Heart left ventricle (tissue), 16 donors: ENCODE measurements at places on chromosomes 4 and X. TPM values are rescaled to one million over a fixed set of nuclear protein-coding genes. Genes with fewer than 3 reads are reported as not detected.

GRID2 gene
- not detected for polyA plus RNA-seq

PNMA6F gene
- polyA plus RNA-seq = not detected

SLC6A14 gene
- polyA plus RNA-seq = not detected

LIMCH1 gene
- polyA plus RNA-seq = 50.9 TPM

TEX13C gene
- polyA plus RNA-seq = not detected

GPRASP2 gene
- polyA plus RNA-seq = 4.3 TPM

KLHL34 gene
- 3.4 TPM for polyA plus RNA-seq

DGKK gene
- not detected for polyA plus RNA-seq

DNA sequence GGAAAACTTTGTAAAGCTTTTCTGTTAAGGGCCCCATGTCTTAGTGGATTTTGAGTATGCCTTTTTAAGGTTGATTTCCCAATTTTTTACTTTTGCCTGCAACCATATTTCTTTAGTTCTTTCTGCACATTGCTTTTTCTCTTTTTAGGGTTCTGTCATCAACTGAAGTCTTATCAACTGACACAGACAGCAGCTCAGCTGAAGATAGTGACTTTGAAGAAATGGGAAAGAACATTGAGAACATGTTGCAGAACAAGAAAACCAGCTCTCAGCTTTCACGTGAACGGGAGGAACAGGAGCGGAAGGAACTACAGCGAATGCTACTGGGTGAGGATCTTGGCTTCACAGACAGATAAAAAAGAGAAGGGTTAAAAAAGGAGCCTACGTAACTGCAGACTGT is 27.8 kb downstream of the TAF1 start:
- H3K27ac ChIP-seq = no peak overlapping the region
- H3K4me1 ChIP-seq = no peaks in the 10 kb centered on the region
- H3K27me3 ChIP-seq = no peaks in the 10 kb centered on the region
- H3K4me3 ChIP-seq = no peak overlapping the region

DNA sequence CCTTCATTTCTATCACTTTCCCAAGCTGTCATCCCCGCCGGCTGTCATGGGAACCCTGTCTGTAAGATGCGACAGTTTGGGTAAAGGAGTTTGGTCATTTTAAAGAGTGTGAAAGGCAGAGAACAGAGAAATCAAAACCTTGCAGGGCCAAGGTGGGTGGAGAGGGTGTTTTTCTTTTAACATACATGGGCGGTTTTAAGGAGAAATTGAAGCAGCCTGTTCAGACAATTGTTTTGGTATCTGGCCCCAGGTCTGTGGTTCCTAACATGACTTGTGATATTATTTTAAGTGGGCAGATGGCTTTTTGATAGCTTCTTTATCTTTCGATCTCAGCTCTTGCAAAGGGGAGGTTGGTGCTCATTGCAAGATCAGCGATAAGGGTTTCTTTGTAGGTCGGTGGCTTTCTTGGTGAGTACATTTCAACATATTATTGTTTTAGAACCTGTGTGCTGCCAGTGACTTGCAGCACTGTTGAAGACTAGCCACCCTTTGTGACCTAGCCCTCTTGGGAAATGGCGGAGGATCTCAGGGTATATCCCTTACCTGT is 3.7 kb downstream of the PPP1R3F start:
- H3K4me3 ChIP-seq = no peak overlapping the region
- no peaks in the 10 kb centered on the region for H3K27me3 ChIP-seq
- H3K4me1 ChIP-seq = no peaks in the 10 kb centered on the region
- H3K27ac ChIP-seq = no peak overlapping the region
- DNase-seq = no peak
- H3K36me3 ChIP-seq = no peaks in the 10 kb centered on the region

DNA sequence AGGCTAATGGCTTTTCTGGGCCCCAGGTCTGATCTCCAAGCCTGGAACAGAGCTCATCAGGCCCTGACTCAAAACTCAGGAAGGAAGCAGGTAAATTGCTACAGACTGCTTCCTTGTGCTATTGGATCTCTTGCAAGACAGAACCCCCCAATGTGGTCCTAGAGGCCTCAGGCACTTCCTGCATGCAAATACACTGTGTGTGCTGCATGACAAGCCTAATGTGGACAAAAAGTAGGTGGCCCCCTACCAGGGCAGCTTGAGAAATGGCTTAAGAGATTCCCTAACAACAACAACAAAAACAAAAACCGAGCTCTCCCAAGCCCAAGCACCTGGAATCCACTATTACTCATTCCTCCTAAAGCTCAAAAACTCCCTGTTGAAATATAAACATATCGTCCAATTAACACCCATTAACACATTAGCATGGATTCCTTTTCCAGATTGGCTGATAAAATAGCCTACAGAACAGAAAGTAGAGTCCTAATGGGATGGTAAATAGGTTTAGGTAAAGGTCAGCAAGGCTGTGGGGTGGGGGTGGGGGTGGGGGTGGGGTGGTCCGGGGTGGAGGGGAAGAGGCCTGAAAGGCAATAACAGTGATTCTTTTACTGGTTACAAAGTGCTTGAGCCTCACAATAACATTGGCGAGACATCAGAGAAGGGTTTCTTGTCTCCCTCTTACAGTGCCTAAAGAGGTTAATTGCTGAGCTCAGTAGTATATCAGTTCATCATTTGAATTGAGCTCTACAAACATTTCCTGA is 24.1 kb upstream of the FGF16 start:
- no peaks in the 10 kb centered on the region for H3K27me3 ChIP-seq
- no peak overlapping the region for H3K27ac ChIP-seq
- no peak overlapping the region for H3K4me3 ChIP-seq
- no peak for DNase-seq
- H3K4me1 ChIP-seq = no peaks in the 10 kb centered on the region

DNA sequence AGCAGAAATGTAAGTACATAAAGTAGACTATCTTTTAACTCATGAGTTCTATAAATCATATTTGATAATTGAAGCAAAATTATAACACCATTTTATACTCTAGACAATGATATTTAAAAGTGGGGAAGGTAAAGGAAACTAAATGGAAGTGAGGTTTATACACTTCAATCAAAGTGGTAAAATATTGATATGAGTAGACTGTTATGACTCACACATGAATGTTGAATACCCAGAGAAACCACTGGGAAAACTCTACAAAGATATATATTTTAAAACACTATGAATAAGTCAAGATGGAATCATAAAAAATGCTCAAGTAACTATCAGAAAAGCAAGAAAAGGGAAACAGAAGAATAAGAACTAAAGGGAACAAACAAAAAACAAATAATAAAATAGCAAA is 8.4 kb downstream of the VSIG1 start:
- H3K36me3 ChIP-seq = no peaks in the 10 kb centered on the region
- no peak overlapping the region for H3K4me3 ChIP-seq
- no peaks in the 10 kb centered on the region for H3K4me1 ChIP-seq
- no peak for DNase-seq

DNA sequence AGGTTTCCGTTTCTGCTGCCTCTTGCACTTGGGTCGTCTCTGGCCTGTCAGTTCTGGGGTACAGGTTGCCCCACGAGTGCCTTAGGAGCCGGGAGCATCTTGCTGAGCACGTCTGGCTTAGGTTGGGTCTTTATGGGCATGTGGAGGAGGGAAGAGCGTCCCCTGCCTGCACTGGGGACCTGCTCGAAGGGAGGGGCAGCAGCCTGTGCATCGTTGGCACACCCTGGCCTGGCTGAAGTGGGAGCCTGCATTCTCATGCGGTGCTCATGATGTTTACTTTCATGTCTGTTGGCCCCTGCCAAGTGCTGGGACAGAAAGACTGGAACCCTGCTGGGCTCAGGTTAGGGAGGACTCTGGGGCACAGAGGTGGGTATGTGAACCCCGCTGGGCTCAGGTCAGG is 23.8 kb upstream of the TADA2B start:
- H3K27me3 ChIP-seq = no peaks in the 10 kb centered on the region
- no peaks in the 10 kb centered on the region for H3K4me1 ChIP-seq
- DNase-seq = no peak
- H3K27ac ChIP-seq = no peak overlapping the region
- H3K4me3 ChIP-seq = no peak overlapping the region

- H3K4me1 ChIP-seq = no peaks in the 10 kb centered on the region
- DNase-seq = no peak
- no peaks in the 10 kb centered on the region for H3K36me3 ChIP-seq
- no peak overlapping the region for H3K4me3 ChIP-seq
- no peak overlapping the region for H3K27ac ChIP-seq
Observed at GRCh38 chr4:90069151-90069550, 58.0 kb upstream of the CCSER1 start.

- no peak overlapping the region for H3K4me3 ChIP-seq
- H3K27me3 ChIP-seq = no peaks in the 10 kb centered on the region
- peaks cover 19% of the 10 kb centered on the region for H3K4me1 ChIP-seq
- no peak overlapping the region for H3K27ac ChIP-seq
Observed at GRCh38 chr4:183205193-183205592, 106.1 kb downstream of the WWC2 start.

- no peak for DNase-seq
- H3K4me1 ChIP-seq = no peaks in the 10 kb centered on the region
- H3K4me3 ChIP-seq = no peak overlapping the region
- H3K27me3 ChIP-seq = no peaks in the 10 kb centered on the region
Observed at GRCh38 chrX:83469551-83469950, 38.5 kb upstream of the POU3F4 start.

GRCh38 chrX:13597874-13598273 is 28.5 kb downstream of the EGFL6 start:
- H3K27ac ChIP-seq = no peak overlapping the region
- H3K4me1 ChIP-seq = no peaks in the 10 kb centered on the region
- no peak overlapping the region for H3K4me3 ChIP-seq
- DNase-seq = no peak
- no peaks in the 10 kb centered on the region for H3K36me3 ChIP-seq

DNA sequence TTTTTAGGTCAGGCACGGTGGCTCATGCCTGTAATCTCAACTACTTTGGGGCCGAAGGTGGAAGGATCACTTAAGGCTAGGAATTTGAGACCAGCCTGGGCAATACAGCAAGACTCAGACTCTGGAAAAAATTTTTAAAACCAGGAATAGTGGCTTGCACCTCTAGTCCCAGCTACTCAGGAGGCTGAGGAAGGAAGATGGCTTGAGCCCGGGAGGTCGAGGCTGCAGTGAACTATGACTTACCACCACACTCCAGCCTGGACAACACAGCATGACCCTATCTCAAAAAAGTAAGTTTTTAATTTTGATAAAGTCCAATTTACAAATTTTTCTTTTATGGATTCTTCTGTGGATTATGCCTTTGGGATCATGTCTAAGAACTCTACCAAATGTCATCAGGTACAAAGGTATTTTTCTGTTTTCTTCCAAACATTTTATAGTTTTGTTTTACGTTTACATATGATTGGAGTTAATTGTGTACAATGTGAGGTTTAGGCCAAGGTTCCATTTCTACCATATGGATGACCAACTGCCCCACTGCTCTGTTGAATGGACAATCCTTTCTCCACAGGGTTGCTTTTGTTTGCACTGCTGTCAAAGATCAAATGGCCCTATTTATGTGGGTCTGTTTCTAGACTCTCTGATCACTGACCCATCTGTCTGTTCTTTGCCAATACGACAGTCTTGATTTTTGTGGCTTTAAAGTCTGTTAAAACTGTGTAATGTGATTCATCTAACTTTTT is 48.2 kb downstream of the CPLX1 start:
- no peaks in the 10 kb centered on the region for H3K27me3 ChIP-seq
- no peak overlapping the region for H3K4me3 ChIP-seq
- peaks cover 66% of the 10 kb centered on the region for H3K36me3 ChIP-seq
- no peak overlapping the region for H3K27ac ChIP-seq

GRCh38 chrX:15524417-15524816 is 23.8 kb downstream of the BMX start:
- H3K27me3 ChIP-seq = no peaks in the 10 kb centered on the region
- no peaks in the 10 kb centered on the region for H3K36me3 ChIP-seq
- no peak overlapping the region for H3K27ac ChIP-seq
- no peaks in the 10 kb centered on the region for H3K4me1 ChIP-seq
